ENCODE measurements at places on chromosomes 13 and 19.

- peak; percentile 67 for DNase-seq
Measured at GRCh38 chr19:28710278-28710677, 502.7 kb downstream of the UQCRFS1 start.

GRCh38 chr19:2608602-2608922, 93.9 kb downstream of the GNG7 start:
- DNase-seq: no peak

DNA sequence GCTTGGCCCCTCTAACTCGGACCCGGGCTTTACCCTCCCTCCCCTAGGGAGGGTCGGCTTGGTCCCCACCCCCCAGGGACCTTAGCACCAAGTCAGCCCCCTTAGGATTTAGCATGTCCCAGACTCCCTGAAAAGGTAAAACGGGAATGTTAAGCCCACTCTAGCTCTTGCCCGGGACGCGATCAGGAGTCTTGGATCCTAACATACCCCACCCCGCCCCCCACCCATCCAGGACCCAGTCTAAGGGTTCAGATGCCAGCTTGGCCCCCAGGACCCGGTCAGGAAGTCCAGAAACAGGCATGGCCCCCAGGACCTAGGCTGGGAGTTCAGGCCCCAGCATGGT, 437 bp downstream of the EPOR start:
- DNase-seq: no peak

DNA sequence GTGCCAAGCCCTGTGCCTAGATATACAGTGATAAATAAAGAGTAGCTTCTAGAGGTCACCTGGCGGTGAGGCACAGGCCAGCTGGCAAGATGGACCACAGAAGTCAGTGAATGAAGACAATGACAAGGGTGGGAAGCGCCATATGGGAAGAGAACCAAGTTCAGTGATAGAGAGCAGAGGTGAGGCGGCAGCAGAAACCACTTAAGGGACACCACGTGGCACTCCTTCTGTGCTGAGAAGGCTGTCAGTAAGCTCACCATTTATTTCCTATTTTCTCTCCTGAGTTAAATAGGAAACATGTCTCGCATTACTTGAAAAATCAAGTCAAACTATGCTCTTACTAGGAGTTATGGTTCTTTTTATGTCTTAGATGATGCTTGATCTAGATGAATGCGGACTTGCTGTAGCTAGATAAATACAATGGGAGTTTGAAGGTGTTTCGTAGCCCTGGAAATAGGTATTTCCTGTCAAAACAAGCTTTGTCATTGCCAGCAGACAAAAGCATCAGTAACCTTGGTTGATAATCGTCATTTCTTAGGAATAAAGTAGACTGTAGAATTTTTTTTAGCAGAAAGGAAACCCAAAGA, 17.8 kb downstream of the ALOX5AP start:
- no peak for DNase-seq

- no peak for DNase-seq
Measured at GRCh38 chr13:43270130-43270830, 246.9 kb downstream of the DNAJC15 start.

DNA sequence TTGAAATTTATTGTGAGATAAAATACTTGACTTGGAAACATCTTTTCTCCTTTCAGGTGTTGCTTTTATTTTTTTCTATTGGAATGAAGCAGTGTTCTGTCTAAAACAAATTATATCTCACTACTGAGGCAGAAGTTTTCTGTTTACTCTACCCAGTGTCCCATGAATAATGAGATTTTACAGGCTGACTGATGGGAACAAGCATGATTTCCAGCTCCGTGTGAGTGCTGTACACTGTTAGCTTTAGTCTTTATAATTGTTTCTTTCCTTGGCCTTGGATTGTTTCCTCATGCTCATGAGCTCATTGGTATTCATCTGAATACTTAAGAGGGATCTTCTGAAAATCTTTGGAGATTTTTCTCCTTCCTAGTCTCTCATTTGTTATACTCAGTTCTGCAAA, 2049.5 kb upstream of the PRR20A start:
- DNase-seq: no peak

DNA sequence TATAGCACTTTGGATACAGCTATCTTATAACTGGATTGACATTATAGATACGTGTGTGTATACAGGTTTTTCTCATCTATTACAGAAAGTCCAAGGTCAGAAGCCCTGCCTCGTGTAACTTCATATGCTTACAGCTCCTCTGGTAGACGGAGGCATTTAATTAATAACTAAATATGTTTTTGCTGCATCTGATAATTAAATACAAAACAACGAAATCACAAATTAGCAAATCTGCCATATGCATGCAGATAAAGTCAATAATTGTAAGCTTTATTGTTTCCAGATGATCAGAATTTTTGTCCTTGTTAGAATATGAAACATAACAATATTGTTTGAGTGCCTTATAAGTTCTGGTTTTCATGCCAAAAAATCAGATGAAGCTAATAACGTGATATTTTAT, 717.7 kb downstream of the LIG4 start:
- DNase-seq: no peak

DNA sequence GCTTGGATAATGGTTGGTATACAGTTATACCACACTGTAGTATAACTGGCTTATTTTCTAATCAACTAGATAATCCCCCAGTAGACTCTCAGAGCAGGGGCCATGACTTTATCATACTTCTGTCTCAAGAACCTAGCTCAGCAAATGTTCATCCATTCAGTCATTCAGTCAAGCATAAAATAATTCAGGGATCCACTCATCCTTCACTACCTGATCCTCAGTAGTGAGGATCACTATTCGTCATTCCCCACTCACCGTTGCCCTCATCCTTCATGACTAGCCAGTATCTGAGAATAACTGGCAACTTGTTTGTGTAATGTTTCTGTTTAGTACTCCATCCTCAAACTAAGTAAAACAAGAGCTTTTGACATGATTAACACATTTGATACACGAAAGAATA, 77.6 kb downstream of the TSC22D1 start:
- DNase-seq: no peak

GRCh38 chr13:42405665-42406390, 133.9 kb downstream of the AKAP11 start:
- DNase-seq: peak; percentile 6

DNA sequence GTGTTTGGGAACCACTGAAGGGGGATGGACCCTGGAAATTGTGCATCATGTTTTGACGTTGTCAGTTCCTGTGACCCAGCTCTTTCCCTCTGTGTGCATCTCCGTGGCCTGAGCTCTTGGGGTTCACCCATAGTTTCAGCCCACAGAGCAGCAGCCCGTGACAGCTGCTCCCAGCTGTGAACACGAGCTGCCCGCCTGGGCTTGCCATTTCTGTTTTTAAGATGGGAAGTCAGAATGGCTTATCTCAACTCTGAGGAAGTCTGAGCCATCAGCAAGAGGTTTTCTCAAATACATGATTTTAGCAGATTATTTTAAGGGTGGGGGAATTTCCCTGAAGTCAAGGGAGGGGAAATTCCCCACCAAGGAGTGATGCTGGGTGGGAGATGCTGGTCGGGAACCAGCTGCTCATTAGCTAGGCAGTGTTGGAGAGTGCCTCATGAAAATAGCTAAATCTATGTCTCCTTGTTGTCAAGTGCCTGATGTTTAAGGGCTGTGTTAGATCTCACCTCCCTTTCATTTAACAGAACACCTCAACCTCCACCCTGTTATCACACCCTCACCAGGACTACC, 34.8 kb upstream of the C1QTNF9 start:
- peak; percentile 55 for DNase-seq

- DNase-seq: no peak
Measured at GRCh38 chr13:43425234-43425633, 361.5 kb downstream of the ENOX1 start.

DNA sequence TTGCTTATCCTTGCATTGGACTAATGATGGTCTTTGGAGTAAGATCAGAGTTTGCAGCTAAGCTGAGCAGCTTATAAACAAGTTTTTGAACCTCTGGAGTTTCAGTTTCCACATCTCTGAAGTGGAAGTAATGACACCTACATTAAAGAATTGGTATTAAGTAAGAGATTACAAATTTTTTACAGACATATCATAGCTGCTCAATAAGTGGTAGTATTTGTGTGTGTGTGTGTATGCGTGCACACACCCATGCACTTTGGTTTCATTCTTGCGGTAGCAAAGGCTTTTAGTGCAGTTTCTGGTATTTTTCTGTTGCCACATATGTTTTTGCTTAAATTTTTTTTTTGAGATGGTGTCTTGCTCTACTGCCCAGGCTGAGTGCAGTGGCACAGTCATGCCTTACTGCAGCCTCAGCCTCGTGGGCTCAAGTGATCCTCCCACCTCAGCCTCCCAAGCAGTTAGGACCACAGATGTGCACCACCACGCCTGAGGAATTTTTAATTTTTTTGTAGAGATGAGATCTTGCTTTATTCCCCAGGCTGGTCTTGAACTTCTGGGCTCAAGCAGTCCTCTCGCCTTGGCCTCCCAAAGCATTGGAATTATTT, 4.5 kb downstream of the NAA16 start:
- DNase-seq: no peak

GRCh38 chr19:17281391-17282304, at the start of gene ANKLE1:
Gene ANKLE1 (plus strand): TSS chr19:17281901. CDS start chr19:17281921, 20 bp downstream.
- DNase-seq: no peak

- no peak for DNase-seq
Measured at GRCh38 chr19:44975444-44975843, 20.3 kb downstream of the CLPTM1 start.

- no peak for DNase-seq
Measured at GRCh38 chr19:3914199-3914598, 18.7 kb upstream of the NMRK2 start.

GRCh38 chr13:32504263-32504662, 34.3 kb downstream of the N4BP2L2 start:
- DNase-seq: no peak

DNA sequence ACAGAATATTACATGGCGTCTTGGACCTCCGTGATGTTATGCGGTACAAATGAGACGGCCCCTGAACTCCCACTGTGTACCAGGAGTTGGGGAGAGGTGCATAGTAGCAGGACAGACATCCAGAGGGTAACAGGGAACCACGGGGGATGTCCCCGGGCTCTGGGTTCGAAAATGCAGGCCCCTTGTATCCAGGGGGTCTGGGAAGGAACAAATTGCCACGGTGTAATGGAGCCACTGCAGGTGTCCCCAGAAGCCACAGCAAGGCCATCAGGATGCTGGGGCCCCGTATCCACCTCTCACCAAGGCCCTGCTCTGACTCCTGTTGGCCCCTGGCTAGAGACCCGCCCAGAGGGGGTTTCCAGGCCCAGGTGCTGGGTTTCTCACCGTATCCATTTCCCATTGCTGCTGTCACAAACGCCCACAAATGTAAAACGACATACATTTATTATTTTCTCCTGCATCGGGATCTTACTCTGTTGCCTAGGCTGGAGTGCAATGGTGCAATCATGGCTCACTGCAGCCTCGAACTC, 77.8 kb downstream of the INSR start:
- no peak for DNase-seq

GRCh38 chr19:49911381-49912145, 14.9 kb upstream of the IL4I1 start:
- DNase-seq: no peak

DNA sequence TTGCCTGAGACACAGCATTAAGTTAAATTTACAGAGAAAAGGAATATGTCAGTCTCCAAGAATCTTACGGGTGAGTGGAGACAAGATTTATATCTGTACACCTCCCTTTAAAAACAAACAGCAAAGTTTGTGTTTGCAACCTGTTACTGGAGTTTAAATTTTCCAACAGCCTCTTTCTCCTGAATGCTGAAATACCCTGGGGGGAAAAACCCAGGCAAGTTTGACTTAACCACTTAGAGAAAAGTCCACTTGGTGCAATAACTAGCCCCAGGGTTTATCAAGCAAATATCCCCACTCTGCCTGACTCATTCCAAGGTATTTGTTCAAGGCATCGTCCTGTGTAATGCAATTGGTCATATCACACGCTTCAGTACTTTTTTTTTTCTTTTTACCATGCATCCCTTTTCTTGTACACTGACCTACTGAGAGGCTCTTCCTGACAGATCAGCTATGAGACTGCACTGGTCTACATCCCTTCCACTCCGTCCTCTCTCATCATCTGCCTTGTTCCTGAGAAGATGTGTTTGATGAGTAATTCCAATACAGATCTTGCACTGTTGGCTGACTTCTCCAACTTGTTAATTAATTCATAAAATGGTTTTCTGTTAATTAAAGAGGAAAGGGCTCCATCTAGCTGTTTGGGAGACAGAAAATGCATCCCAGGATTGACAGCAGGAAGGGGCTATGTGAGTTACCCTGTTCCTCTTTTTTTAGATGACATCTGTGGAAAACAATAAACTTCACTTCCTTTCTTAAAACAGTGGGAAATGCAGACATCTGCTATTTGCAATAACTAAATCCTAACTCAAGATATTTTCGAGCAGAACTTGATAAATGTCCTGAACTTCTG, 212.5 kb upstream of the IRS2 start:
- DNase-seq: peak; percentile 75

GRCh38 chr19:47063874-47064273, 15.4 kb upstream of the TMEM160 start:
- no peak for DNase-seq

DNA sequence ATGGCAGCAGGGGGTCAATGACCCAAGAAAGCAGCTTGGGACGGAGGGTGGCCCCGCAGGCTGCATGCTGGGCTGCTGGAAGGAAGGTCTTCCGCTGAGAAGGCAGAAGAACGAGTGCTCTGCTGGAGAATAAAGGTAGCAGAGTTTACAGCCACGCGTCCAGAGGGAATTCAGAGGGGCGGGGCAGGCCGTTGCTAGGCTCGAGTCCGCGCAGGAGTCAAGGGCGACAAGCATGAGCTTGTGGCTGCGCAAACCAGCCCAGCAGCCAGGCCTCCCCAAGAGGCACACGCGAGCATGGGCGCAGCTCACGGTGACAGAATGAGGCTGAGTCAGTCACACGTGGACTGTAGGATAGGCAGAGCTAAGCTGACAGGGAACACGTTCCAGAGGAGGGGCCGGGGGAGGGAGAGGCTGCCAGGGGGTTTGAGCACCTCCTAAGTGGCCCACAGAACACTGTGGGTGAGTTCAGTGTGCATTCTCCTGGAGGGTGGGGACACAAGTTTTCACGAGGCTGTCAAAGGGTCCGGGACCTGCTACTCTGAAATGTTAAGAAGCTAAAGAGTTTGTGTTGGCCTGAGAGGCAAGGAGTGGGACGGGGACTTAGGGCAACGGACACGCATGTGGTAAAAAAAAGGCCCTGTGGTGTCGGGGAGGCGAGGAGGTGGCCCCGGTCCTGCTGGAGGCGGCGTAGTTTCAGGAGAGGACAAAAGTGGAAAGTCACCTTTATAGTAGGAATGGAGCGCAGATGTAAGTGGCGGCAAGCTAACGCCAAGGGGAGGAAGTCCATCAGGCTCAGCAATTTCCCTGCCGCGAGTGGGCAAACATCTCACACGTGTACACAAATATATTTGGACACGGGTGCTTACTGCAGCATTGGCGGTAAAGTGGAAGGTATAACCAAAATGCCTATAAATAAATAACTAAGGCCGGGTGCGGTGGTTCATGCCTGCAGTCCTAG, 17.7 kb downstream of the RFX2 start:
- DNase-seq: peak; percentile 87

- DNase-seq: no peak
Measured at GRCh38 chr13:39483326-39483725, 119.7 kb downstream of the LHFPL6 start.

DNA sequence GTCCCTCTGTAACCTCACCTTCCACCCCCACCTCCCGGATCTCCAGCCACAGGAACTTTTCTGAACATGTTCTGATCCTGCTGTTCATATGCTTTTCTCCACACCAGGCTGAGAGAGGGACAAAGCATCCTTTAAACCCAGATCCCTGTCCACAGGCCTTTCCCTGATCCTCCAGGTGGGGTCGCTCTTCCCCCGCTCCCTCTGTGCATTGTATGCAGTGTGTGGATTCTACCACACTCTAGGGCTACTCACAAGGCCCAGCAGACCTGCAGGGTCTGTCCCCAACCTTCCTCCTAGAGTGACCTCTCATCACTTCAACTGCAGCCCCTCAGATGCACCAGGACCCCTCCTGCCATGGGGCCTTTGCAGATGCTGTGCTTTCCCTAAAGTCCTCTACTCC, 1200.6 kb downstream of the UQCRFS1 start:
- no peak for DNase-seq

Data from LHCN-M2 (cell line).